Stimulated activated CD4-positive, alpha-beta T cell treated with anti-CD3 and anti-CD28 coated beads, Interleukin-1b, Interleukin-23, amount 100 ng/mL, for 4 hours (primary cell): ENCODE measurements at places on chromosomes 4 and X.
A peak's percentile ranks its signal among the peaks of the same experiment; 100 is the strongest.

DNA sequence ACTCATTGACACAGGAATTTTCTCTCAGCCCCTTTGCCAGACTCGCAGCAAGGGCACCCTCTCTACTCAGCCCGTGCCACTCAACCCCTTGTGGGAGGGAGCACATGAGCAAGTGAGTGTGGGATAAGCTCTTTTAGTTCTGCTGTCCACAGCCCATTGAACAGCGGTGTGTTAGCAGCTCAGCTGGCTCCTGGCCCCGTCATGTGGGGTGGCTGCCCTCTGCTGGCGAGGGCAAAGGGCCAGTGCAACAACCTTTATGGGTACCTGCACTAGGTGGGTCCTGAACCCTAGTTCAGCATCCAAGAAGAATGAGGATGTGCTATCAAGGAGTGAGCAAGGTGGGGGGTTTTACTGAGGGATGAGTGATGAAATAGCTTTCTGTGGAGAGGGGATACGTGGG is 85.0 kb upstream of the ZNF81 start:
- peak; percentile 22 for DNase-seq

- DNase-seq: no peak
These were observed 93.8 kb downstream of the TLL1 start for GRCh38 chr4:165966833-165967232.

DNA sequence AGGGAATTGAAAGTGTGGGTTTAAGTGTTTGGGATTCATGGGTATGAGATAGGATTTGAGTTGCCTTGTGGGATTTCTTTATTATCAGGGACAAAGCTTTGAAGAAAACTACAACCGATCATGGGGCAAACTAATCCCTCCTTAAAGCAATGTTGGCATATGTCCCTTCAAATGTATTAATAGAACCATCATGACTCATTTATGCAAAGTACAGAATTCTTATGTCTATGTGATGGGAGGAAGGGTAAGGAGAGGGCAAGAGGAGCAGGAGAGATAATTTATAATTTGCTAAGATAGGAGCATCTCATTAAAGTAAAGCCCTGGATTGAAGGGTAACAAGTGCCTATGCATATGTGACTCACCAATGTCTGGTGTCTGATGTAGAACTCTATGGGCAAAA is 94.2 kb downstream of the PHEX start:
- DNase-seq: no peak

GRCh38 chrX:9785944-9786797 is at the start of gene SHROOM2:
Gene SHROOM2, plus strand, starts transcription at chrX:9786429. Its CDS starts 117 bp downstream, at chrX:9786546.
- no peak for DNase-seq

DNA sequence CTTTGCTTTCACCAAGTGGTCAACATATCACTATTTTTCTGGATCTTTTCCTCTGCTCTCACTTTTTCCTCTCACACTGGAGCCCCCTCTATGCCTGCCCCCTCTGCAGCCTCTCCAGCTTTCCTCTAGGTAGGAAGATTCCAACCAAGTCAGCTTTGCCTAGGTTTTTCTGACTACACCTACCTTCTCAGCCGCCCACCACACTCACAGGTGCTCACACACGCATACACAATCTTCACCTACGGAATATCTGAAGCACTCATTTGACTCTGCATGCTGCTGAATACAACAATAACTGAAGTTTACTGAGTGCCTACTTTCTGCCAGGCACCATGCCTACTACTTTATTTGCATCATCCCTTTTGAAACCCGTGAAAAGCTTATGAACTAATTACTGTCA is 328.0 kb downstream of the PPP3CA start:
- DNase-seq: no peak
